ENCODE measurements at places on chromosomes 3 and 15.

DNA sequence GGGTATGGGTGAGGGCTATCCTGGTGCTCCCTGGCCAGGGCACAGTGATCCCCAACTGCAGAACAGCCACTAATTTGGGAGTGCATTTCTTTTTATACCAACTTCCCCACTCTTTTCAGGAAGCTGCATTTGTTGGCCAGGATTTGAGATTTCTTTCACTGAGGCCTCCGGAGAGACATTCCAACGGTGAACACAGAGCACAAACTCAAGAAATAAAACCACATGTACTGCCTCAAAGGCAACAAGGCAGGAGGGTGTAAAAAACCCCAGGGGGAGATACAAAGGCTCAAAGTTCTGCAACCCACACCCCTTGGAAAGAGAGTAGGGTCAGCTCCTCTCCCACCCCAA lies 65.3 kb downstream of the CPN2 start:
- no peak for DNase-seq

- DNase-seq: peak; percentile 29
Measured at GRCh38 chr15:72271895-72272212, 500 bp downstream of the PARP6 start.

GRCh38 chr3:38717355-38718240 lies 68.1 kb upstream of the SCN5A start:
- no peak for DNase-seq

- no peak for DNase-seq
Measured at GRCh38 chr3:70824773-70825172, 512.3 kb upstream of the MDFIC2 start.

- DNase-seq: no peak
Measured at GRCh38 chr15:42728972-42729371, 8.0 kb downstream of the CDAN1 start.

DNA sequence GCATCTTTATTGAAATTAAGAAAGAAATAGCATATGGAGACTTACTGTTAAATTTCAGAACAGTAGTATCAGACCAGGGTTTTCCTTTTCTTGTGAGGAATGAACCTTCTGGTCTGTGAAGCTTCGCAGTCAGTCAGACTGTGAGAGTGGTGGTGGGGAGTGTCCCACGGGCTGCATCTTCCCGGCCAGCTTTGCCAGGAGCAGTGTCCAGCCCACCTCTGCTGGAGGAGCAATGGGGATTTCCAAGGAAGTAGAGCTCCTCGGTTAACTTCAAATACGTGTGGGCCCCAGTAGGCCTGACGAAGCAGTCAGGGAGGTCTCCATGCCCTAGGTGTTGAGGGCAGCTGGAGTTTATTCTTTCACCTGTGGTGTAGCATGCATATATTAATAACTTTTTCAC lies 40.9 kb upstream of the FBXL22 start:
- no peak for DNase-seq

- peak; percentile 30 for DNase-seq
Measured at GRCh38 chr3:41418961-41419691, 219.8 kb downstream of the CTNNB1 start.
